ENCODE measurements at places on chromosomes 12 and 14. TPM values are rescaled to one million over a fixed set of nuclear protein-coding genes. Genes with fewer than 3 reads are reported as not detected.

- DNase-seq = no peak
These were observed 85.4 kb upstream of the ETV6 start for GRCh38 chr12:11563785-11564739.

- no peak for DNase-seq
These were observed 64.8 kb upstream of the TMEM260 start for GRCh38 chr14:56514663-56515371.

DNA sequence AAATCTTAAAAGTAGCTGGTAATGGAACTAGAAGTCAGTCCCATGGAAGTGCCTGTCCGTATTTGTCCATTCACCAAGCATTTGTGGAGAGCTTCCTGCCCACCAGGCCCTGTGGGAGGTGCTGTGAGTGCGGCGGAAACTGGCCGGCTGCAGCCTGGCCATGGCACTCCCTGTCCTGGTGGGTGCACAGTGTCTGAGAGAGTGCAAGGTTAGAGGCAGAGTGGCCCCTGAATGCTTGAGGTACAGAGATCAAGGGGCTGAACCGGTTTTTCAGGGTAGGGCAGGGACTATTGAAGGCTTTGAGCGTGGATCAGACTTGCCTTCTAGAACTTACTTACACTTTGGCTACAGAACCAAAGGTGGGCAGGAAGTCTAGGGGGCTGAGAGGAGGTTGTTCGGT, 92.9 kb downstream of the ESR2 start:
- no peak for DNase-seq

- peak; percentile 63 for DNase-seq
These were observed 113.3 kb downstream of the CALM1 start for GRCh38 chr14:90510159-90510558.

DNA sequence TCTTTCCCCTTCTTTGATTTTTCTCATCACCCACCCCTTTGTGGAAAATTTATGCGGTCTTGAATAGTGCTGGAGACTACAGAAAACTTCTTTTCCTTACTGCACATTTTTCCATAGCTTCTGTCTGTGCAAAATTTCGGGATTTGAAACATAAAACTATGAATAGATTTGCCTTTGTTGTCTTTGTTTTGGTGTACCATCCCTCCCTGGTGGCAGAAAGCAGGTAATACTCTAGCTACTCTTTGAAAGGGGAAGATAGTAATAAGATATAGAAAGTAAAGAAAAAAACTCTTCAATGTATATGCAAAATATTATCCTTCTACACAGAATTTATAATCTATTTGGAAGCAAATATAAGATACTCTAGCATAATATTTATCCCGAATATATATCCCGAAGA, 79.1 kb upstream of the LMO3 start:
- DNase-seq = no peak

DNA sequence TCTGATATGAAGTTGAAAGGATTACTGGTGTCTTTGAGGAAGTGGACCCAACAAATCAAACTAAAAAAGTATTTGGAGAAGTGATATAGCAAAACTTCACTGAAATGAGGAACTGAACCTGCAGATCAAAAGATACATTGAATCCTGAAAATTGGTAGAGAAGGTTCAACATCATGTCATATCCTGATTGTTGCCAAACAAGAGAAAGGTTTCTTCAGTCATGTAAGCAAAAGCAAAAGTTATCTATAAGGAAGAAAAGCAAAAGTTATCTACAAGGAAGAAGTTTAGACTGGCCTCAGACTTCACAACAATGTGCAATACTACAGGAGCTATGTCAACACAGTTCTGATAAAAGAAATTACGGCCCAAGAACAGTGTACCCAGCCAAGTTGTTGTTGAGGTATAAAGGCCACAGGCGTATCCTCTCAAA, 142.7 kb downstream of the RAD51B start:
- no peak for DNase-seq

DNA sequence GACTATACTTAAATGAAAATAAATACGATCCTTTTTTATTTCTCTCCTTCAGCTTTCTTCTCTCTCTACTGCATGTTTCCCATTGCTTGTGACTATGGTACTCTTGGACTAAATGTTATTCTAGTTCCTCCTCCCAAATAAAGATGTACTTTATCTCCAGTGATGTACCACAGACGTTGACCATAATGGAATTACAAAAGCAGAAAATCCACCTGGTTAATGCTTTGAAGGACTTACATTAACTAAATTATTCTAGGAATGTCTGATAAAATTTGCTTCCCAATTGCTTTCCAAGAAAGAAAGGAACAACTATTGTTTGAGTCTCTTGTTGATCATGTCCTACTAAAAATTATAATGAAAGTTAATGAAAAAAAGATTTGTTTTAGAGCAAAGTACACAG, 71.8 kb downstream of the NTN4 start:
- no peak for DNase-seq

DNA sequence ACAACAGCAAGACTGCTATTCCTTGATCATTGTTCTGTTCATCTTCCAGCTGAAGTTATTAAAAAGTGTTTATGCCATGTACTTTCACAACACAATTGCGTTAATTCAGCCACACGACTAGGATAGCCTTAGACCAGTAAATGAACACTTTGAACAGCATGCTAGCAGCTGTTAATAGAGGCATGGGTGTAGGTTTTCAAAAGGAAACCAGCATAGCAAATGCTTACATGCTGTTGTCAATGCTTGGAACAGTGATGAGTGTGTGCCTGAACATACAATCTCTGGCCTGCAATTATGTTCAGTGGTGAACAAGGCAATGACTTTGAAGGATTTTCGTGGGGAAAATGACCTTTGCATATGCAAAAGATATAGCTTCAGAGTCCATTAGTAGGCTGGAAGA, 127.4 kb upstream of the RBM19 start:
- DNase-seq = no peak

DNA sequence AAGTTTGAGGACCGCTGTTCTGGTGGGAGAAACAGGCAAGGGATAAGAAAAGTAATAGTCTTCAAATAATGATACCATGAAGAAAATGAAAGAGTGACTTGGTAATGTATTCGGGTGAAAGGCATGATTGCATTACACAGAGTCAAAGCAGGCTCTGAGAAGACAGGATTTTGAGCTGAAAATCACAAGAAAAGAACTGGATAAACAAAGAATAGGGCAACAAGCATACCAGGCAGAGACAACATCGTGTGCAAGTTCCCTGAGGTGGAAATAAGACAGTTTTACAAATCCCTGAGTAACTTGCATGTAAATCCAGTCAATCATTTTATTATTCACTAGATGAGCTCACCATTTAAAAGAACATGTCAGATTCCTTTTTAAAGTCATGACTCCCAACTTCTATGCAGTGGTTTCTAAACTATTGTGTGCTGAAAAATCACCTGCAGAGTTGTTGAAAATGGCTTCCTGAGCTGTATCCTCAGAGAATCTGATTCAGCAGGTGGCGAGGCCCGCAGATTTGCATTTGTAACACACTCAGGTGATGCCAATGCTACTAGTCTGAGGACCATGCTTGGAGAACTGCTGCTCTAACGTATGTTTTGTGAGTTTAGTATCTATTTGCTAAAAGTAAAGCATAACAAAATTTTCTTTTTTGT, 133.0 kb upstream of the ABCD2 start:
- peak; percentile 71 for DNase-seq

DNA sequence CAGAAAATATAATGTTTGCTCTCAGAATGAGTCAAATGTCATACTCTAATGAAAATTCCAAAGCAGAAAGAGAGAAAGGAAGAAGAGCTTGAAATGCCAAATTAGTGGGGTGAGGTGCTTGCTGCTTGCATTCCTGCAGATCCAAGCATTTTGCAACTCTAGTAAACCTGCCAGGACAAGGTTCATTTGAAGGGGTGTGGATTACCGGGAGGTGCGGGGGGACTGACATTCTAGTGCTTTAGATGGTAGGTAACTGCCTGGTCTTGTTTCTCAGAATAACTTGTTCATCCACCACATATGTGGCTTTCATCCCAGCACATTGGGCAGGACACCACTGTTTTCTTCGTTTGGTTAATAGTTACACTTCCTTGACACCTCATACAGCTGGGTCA, 144.4 kb downstream of the AKAP6 start:
- DNase-seq = no peak

Gene MIP
- not detected for total RNA-seq

Gene TMEM263
- 10.7 TPM for total RNA-seq

DNA sequence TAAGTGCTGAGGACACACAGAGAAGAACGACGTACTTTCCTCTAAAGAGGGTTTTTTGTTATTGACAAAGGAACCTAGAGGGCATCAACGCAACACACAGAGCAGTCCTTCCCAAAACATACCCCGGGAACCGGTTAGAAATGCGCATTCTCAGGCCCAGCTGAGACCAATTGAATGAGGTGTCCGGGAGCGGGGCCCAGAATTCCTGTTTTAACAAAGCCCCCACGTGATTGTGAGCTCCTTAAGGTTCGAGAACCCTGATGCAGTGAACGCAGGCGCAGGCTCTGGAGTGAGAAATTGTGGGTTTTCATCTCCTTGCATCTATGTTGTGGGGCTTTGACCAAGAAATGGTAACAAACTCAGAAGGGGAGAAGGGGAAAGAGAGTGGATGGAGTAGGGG, 51.0 kb upstream of the TBX3 start:
- DNase-seq = peak; percentile 48

DNA sequence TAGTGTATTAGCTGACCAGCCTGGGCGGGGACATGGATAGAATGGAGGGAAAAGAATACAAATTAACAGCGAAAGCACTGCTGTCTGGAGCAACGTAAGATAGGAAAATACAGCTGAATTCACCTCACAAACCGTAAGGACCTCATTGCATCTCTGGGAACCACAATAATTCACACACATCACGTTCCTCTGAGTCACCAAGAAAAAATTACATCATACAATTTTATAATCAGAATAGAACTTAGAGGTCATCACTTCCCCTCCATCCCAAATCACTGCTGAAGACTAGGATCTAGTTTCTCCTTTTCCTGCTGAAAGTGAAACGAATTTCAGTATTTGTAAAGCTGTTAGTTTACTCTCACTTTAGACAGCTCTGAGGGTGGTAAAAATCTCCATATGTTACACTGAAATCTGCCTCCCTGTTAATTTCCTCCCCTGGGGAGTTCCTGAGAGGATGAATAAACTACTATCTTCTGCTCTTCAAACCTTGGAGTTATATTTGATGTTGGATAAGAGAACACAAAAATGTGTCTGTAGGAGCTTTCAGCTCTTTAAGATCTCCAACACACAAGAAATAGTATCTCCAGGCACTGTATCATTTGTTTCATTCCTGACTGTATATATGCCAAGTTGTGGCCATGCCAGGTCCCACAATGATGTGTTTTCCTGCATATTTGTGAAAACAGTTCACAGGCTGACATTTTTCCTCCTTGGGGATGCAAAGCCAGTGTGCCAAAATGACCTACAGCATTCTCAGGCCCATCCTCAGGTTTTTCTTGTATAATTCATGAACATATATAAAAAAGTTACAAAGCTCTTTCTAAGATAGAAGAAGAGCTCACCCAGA, 63.8 kb upstream of the SSTR1 start:
- DNase-seq = no peak

DNA sequence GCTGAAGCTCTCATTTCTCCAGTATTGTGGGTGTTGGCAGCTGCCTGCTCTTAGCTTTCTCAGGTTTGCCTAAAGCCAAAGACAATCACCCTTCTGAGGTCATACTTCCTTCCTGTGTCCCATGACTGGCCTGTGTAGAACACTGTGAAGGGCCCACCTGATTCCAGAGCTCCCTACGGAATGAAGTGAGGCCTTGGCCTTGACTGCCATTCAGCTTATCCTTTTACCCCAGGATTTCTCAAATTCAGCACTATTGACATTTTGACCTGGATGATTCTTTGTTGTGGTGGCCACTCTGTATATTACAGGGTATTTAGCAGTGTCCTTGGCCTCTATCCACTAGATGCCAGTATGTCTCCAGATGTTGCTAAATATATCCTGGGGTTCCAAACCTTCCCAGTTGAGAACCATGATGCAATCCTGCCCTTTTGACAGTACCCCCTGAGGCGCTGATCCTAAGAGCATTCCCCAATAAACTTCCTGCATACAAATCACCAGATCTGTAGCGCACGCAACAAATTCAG, 112.3 kb upstream of the KRR1 start:
- DNase-seq = peak; percentile 46

DNA sequence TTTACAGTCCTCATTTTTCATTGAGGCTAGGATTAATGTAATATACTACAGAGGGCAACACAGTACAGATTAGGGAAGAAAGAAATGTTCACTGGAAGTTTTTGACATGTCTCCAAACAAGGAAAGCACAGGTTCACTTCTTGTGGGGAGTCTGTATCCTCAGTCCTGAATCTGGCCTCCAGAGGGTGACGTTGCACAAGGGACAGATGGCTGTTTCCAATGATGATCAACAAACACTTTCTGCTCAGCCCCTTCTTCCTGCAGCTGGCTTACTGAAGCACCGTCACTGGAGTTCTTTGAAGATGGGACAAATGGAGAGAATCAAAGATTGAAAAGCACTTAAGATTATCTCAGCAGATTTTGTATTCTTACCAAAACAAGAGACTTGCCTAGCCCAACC, 123.3 kb upstream of the OR4E1 start:
- DNase-seq = peak; percentile 50

Gene SPIC
- not detected for total RNA-seq

DNA sequence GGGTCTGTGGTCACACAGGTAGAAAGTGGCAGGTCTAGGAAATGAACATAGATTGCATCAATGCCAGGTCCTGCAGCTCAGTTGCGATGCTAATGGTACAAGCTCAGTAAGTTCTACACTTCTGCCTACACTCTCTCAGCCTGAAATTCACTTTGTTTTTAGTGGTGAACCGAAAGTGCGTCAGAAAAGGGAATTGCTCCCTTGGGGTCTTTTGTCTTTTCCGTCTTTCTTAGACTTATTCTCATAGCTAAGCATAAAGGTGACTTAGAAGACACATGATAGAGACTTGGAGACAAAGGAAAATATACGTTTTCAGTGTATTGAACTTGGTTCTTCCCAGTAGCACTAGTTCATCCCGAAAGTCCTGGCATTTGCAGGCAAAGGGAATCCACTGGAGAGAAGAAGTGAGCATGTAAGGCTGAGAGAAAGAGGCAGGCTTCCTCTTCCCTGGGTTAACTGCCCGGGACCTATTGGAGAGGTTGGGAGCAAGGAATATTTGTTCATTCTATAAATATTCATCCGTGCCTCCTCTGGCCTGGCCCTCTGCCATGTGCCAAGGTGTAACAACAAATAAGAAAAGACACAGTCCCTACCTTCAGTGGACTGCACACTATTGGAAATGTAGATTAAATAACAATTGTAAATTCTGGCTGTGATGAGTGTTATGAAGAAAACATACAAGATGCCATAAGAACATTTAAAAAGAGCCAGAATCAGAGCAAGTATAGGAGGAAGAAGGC, 785.8 kb downstream of the MED13L start:
- DNase-seq = no peak

- DNase-seq = no peak
These were observed 8.7 kb downstream of the POLE2 start for GRCh38 chr14:49679271-49679670.

- no peak for DNase-seq
These were observed 204.6 kb downstream of the TSPAN9 start for GRCh38 chr12:3281588-3282383.

- DNase-seq = no peak
These were observed 146.4 kb downstream of the ADGRD1 start for GRCh38 chr12:131100031-131100674.

- no peak for DNase-seq
These were observed 9.4 kb downstream of the KCNA1 start for GRCh38 chr12:4918950-4919660.

GRCh38 chr14:20382526-20382925, 30.8 kb downstream of the TEP1 start:
- DNase-seq = no peak

- no peak for DNase-seq
These were observed 49.3 kb downstream of the SLC25A21 start for GRCh38 chr14:37122919-37123639.

- DNase-seq = no peak
These were observed 49.9 kb upstream of the FOXN3 start for GRCh38 chr14:89466944-89467343.

Gene RNASE4
- not detected for total RNA-seq

Measured in H9 (cell line).